ENCODE measurements at places on chromosomes 7 and 10.

GRCh38 chr7:36600314-36600682 lies 124.0 kb downstream of the AOAH start:
- no peak for DNase-seq

GRCh38 chr7:2237109-2237602 lies 4.4 kb upstream of the MAD1L1 start:
- no peak for DNase-seq

DNA sequence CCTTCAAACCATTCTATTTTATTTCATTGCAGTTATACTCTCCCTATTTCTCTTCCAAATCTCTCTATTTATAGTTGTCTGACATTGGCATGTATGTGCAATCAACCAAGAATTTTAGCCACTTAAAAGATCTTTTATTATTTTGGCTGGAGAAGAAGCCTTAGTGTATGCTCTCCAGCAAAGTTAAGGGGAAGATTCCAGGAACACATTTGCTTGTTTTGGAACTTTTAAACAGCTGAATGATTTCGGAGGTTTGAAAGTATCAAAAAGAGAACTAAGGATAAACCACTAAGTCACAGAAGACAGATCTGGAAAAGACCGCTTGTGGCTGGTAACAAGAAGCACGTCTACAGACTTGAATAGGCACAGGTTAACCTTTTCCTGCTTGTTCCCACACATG lies 182.2 kb upstream of the FZD1 start:
- no peak for DNase-seq

DNA sequence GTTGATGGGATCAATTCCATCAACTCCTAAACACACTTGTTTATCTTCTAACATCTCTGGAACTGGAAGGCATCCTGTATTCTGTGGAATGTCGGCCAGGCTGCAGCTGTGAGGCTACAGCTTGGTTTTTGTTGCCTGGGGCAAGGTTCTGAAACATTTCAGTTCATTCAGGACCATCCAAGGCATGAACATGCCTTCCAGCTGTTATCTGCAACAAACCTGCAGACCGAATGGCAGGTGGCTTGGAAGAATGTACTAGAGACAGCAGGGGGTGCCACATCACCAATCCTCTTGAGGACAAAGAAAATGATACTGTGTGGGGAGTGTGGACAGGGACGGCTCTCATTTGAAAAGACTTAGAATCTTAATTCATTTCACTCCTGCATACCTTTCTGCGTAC lies 12.4 kb downstream of the PAPOLB start:
- DNase-seq = no peak

DNA sequence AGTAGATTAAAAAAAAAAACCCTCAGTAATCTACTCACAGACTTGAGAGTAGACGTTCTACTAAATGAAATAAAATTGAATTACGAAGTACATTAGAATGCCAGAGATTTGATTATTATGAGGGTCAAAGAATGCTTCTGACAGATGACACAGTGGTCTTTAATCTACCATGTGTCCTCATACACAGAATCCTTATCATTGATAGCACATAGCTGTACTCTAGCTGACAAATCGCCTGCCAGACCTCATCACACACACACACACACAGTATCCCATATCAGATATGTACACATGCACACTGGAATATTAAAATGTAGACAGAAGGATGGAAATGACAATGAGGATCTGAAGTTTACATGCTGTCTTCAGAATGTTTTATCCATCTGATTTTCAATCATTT lies 104.6 kb downstream of the SORCS1 start:
- no peak for DNase-seq

DNA sequence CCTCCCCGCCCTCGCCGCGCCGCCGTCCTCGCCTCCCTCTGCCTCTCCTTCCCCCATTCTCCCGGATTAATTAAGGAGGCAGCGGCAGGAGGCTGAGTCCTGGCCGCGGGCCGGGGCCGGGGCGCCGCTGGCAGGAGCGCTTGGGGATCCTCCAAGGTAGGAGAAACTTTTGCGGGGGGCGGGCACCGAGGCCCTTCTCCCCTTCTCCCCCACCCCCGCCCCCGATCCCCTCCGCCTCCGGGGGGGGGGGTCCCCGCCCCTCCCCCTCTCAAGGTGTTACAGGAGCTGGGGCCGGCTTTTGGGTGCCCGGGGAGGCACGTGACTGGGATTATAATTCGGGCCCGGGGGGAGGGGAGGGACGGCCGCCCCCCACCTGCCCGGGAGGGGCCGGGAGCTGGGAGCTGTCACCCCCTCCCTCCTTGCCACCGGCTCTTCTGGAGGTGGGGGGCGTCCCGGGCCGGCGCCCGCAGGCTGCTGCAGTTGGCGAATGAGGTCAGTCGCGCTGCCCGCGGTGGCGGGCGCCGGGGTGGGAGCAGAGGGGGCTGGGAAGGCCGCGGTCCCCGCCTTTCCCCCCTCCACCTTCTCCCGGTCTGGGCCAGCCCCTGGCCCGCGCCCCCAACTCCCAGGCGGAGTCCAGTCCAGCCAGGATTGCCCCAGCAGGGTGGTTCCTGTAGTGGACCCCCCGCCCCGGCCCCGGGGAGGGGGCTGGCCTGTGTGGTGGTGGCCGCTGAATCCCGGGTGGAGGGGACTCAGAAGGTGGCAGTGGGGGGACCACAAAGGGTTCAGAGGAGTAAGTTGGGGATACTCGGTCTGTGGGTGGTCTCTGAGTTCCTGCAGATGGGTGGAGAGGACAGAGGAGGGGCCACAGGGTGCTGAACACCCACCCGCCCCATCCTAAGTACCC lies 567 bp downstream of the GTF2IRD1 start:
- peak; percentile 21 for DNase-seq

DNA sequence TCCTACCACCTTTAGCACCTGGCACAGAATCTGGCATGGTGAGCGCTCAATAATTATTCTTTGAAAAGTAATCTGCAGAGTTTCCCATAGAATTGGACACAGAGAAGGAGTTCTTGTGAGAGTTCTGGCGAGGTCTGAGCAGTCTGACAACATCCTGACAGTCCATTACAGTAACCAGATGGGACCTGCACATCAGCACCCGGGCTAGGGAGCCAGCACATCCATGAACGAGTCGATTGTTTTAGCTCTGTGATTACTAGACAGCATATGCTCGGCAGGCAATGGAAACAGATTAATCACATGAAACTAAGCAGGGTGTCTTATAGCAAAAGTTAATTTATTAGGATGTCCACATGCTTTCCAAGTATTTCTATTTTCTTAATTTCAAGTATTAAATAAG lies 96.7 kb downstream of the SEMA3D start:
- DNase-seq = no peak

Data from stimulated activated CD4-positive, alpha-beta T cell treated with anti-CD3 and anti-CD28 coated beads, Interleukin-4, amount 100 ng/mL, for 1 hour (primary cell).